ENCODE measurements at places on chromosomes 2 and 18.

DNA sequence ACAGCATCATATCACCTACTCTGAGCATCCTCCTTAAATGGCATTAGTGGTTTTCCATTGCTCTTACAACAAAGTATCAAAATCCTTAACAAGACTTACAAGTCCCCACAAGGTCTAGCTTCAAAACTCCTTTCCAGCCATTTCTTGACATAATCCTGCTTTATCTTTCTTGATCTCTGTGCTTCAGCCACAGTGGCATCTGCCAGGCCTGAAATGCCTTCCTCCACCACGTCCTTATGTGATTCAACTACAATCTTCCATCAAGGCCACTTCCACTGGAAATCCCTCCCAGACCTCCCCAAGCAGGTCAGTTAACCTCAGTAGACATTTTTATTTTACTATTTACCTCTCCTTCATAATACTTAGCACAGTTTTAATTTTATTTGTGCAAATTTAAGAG lies 83.8 kb upstream of the CCDC150 start:
- no peak for DNase-seq

DNA sequence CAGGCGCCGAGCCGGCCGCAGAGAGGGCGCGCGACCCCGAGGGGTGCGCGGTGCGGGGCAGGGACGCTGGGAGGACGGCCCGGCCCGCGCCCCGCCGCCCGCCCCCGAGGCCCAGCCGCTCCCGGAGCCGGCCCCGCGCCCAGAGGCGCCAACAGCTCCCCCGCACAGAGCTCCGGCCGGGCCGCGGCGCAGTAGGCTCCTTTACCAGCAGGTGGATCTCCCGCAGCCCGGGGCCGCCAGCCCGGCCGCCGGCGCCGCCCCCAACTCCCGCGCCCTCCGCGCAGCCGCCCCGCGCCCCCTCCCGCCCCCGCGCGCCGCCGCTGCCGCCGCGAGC lies 258 bp downstream of the MGAT4A start:
- DNase-seq: peak; percentile 64

GRCh38 chr18:8952174-8952573 lies 150.3 kb upstream of the NDUFV2 start:
- no peak for DNase-seq

DNA sequence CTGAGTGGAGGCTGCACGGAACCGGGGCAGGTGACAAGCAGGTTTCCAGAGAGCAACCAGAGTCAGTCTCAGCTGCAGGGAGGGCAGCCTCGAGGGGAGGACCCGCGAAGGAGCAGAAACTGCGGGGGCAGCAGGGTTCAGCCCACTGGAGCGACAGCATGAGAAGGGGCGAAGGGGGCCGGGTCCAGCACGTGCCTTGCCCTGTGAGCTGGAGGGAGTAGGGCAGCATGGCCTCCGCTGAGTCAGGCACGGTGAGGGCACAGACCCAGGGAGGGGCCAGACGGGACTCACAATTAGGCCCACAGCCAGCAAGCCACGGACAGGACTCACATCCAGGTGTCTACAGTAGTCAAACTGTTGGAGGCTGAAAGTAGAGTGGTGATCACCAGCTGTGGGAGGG lies 22.7 kb upstream of the ATP9B start:
- DNase-seq: no peak

DNA sequence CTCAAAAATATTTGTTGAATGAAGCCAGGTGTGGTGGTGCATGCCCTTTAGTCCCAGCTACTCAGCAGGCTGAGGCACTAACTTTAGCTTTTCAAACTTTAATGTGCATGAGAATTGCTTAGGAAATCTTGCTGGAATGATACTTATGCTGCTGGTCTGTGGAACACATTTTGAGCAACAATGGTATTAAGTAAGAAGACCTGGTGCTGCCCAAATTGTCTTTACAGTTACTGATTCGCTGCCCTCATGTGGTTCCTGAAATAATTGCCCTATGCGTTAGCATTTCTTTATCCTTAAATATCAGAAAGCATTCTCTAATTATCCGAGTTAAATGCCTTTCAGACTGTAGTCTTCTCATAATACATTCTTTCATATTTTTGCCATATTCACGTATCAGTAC lies 76.0 kb upstream of the SESTD1 start:
- no peak for DNase-seq

DNA sequence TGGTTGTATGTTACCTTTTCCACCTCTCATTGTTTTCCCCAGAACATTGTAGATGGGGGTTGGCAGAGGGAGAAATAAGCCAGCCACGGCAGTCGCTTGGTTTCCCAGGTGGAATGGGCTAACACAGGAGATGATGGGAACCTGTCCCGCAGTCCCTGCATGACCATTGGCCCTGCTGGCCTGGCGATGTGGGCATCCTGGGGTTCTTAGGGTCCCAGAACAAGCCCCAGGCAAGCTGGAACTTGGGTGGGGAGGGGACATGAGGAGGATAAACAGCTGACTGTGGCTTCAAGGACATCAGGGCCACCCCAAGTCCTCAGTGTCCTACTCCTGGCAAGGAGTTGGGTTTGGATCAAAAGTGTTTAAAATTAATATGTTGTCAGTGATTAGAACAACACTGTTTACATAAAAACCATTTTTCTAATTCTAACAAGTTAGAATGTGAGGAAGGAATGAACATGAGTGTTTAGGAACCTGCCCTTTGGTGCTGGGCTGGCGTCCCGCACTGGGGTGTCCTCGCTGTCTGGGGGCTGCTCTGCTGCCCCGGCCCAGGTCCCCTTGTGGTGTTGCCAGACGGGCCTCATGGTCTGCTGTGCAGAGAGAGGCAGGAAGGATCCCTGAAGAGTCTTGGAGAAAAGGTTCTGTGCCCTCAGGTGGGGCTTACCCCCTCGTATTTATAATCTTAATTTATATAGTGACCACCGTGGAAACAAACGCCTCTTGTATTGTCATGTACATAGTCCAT lies 95.1 kb downstream of the USP40 start:
- no peak for DNase-seq

GRCh38 chr2:218329027-218329825 lies 27.4 kb upstream of the CATIP start:
- DNase-seq: no peak

Data from activated CD4-positive, alpha-beta T cell treated with anti-CD3 and anti-CD28 coated beads, Interleukin-10, Interleukin-2, amounts not matched to agents 100 ng/mL and 50 ng/mL, durations not matched to agents 16 hours and 8 hours (primary cell).